ENCODE measurements at places on chromosomes 4 and X.

DNA sequence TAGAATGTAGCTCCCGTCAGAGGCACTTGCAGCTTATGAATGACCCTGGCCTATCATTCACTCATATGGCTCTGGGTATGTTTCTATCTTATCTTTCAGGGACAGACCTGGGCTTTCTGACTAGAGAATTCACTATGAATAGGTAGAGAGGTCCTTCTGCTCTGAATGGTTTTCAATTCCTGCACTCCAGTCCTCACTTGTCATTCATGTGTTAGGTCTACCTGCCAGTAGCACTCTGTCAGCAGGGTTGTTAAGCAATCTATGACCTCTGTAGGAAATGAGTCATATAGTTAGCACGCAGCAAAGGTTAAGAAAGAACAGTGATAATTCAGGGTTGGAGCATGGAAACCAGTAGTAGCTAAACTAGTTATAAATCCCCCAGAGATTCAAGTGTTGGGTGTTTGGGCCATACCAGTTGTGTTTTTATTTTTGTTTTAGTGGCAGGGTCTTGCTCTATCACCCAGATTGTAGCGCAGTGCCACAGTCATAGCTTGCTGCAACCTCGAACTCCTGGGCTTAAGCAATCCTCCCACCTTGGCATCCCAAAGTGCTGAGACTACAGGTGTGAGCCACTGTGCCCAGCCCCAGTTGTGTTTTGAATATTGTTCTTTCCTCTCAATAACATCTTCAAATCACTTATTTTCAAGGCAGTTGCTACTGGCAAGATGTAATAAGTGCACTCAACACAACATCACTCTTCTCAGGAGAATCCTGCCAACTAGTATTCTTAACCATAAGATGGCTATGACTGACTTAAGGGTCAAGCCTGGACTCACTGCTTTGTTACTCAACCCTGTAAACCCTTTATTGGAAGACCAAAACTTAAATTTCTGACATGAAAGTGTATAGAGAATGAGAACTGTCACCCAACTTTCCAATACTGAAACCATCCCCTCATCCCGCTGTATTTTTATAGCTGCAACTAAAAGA, 25.1 kb downstream of the ARL13A start:
- no peak for DNase-seq

DNA sequence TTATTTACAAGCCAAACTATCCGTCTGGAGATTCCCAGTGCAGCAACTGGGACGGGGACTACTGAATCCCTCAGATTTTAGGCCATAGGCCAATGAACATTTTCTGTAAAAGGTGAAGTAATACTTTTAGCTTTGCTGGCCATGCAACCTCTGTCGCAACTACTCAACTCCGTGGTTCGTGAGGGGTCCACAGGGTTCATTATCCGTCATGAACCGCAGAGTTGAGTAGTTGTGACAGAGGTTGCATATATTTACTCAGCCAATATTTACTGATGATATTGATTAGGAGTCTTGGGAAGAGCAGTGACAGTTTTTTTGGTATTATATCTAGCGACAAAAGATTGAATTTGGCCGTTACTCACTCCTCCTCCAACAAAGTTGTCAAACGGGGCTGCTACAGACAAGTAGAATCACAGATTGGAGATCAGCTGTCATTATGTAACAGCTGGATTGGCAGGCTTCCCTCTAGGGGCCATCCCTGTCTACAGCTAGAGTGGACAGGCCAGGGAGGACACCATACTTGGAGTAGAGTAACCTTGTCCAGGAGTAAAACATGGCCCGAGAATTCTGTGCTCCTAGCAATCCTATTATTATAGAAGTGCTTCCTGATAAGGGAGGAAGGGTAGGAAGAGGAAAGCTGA, 37.2 kb upstream of the CD38 start:
- DNase-seq = no peak

GRCh38 chr4:74021601-74022000, 16.9 kb downstream of the CXCL3 start:
- DNase-seq = no peak

DNA sequence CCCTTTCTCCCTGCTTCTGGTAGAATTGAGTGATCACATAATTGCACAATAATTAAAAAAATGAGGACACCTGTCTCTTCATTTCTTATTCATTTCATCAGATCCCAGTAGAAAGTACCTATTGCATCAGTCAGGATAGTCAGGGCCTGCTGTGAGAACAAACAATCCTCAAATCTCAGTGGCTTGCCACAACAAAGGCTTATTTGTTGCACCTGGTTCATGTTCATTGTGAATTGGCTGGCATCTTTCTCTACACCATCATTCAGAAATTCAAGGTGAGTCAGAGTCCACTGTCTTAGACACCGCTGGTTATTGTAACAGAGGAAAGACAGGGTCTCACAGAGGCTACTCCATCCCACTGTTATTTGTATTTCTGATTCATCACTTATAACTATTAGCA, 409.8 kb downstream of the STIM2 start:
- DNase-seq = no peak

DNA sequence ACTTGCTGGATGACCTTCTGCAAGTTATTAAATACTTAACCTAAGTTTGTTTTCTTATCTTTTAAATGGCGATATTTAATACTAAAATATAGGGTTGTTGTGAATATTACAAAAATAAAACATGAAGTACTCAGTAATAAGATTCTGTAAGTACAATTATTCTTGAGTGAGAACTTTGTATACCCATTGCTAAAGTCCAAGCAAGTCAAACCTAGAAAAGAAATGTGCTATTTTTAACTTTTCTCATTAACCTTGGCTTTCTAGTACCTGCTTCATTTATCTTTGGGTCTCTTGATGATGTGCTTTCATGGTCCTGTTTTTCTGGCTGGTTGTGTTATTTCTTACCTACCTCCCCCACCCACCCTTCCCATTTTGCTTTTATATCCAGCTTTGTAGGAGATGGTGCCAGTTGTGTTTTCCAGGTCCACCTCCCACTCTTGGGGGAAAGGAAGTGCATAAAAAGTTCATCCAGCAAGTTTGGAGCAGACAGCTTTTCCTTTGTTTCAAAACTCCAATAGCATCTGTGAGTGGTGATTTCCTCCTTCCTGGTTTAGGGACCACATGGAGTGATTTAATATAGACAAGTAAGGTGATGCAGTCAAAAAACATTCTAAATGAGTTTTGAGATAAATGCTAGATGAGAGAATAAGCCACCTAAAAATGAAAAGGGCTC, 7.5 kb upstream of the CXCL8 start:
- DNase-seq = no peak

DNA sequence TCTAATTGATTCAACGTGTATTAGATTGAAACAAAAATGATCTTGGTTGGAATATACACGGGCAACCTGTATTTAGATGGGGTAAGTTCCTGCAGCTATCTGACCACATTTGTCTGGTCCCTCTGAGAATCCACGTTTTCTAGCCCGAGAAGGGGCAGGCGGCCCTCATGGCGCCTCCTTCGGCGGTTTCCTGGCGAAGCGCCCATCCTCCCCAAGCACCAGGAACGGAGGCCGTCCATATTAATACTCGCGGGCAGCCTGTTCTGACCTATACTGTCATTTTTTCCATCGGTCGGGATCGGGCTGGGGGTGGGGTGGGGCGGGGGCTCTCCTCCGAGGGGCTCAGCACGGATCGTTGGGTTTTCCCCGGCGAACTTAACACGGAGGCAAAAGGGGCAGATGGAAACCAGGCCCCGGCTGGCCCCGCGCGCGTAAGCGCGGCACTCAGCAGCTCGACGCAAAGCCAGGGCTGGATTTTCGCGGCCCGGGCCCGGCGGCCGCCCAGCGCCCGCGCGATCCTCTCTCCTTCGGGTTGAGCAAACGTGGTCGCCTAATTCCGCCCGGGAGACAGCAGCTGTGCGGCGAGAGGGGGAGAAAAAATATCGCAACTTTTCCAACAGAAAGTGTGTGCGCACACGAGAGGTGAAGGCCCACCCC, 77.2 kb upstream of the BCOR start:
- DNase-seq = no peak

DNA sequence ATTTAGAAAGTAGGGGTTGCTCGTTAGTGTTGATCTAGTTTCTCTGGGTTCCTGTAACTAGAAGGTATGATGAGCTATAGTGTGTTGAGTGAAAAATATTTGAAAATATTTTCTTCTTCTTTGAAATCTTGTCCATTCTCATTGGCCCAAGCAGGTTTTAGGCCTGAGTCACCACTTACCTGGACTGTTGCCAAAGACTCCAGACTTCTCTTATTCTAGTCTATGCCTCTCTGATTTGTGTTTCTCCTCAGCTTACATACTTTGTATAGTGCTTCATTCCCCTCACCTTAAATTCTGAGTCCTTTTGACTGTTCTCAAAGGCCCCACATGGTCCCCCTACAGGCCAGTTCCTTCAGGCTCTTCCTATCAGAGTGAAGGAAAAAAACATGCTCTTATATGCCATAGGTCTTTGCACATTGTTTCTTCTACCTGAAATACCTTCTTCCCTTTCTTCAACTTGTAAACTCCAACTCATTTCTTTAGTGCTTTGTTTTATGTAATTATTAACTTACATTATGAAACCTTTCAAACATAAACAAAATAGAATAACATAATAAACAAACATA, 258.2 kb downstream of the PPP1R2C start:
- no peak for DNase-seq

- DNase-seq = no peak
Measured at GRCh38 chrX:123424546-123424945, 240.5 kb downstream of the GRIA3 start.

GRCh38 chrX:100381619-100382018, 28.5 kb downstream of the PCDH19 start:
- no peak for DNase-seq

DNA sequence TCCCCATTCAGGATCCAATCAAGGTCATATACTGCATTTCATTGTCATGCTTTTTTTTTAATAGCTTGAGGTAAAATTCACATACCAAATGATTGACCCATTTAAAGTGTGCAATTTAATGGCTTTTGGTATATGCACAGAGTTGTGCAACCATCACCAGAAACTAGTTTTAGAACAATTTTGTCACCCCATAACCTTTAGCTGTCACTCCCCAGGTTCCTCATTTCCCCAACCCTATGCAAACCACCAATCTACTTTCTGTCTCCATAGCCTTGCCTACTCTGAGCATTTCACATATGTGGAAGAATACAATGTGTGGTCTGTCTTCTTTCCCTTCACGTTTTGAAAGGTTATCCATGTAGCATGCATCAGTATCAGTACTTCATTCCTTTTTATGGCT, 1.4 kb upstream of the SMAD1 start:
- peak; percentile 83 for DNase-seq

GRCh38 chr4:144716778-144717177, 70.8 kb downstream of the HHIP start:
- DNase-seq = no peak

- DNase-seq = no peak
Measured at GRCh38 chrX:147776988-147777387, 134.7 kb upstream of the FMR1 start.

- DNase-seq = no peak
Measured at GRCh38 chr4:14046642-14047041, 419.1 kb upstream of the BOD1L1 start.

GRCh38 chr4:121484633-121485032, 103.8 kb upstream of the QRFPR start:
- DNase-seq = peak; percentile 32

DNA sequence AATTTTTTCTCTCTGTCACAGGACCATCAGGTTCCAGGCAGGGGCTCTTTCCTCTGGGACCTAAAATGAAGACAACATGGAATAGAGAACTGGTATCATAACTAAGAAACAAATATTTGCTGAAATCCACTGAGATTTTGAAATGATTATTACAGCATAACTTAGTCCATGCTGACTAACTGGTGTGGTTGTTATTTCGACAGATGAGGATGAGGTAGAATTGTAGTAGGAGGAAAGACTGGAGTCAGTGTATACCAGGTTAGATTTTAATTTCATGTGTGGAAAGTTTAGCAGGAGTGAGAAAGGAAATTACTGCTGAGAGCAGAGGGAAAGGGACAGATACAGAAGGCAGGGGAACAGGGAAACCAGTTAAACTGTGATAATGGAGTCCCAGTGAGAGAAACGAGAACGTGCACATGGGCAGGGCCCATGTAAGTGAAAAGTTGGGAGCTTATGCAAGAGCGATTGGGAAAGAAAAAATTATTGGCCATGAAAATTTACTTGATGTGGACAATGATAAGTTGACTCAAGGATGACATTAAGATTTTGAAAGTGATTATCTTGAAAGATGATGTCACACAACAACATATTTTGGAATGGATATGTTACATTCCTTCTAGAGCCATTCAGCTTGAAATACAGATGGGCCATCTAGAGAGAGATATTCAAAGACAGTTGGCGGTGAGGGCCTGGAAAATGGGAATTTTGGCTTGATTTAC, 98.7 kb upstream of the DDIT4L start:
- peak; percentile 34 for DNase-seq

DNA sequence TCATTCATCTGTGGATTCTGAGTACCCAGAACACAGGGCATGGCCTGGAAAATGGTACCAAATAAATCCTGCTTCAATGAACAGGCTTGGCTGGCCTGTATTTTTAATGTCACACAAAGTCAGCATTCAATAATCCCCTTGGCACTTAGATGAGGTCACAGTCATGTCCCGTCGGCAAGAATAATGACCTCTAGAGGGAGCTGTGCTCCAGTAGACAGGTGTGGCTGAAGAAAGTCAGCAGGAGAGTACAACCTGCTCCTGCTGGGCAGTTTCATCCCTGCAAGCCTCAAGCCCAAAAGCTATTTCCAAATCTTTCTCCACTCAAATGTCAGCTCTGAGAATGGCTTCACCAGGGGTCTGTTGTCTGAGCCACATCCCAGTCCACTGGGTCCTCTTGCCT, 404.0 kb upstream of the F9 start:
- peak; percentile 0 for DNase-seq

DNA sequence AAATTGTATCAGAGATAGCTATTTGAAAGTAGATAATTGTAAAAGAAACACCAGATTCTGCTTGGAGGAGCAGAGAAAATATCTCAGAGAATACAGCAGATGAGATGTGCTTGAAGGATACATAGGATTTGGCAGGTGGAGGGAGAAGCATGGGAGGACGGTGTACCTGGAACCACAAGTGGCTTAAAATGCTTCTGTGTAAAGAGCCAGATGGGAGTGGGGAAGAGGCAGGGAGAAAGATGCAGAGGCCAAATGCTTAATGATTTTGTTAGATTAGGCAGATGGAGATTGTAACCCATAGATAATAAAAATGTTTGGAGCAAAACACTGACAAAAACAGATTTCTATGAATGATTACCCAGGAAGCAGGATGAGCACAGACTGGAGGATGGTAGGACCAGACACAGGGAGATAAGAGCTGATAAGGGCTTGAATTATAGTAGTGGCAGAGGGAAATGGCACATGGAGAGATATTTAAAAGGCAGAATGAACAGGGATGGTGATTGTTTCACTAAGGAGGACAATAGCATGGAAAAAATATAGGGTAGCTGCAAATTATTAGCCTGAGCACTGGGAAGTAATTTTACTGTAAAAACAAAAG, 145.7 kb upstream of the TBC1D9 start:
- DNase-seq = no peak

All from AML-193 (cell line).